ENCODE measurements at places on chromosomes 5 and 9.

- DNase-seq = no peak
These were observed 113.6 kb upstream of the ADRA1B start for GRCh38 chr5:159802661-159803060.

GRCh38 chr9:115599898-115600297, 481.9 kb upstream of the TNC start:
- DNase-seq = no peak

GRCh38 chr5:126855266-126855665, 78.3 kb downstream of the LMNB1 start:
- DNase-seq = no peak

GRCh38 chr9:124499216-124499615, 8.0 kb downstream of the NR5A1 start:
- DNase-seq = no peak

DNA sequence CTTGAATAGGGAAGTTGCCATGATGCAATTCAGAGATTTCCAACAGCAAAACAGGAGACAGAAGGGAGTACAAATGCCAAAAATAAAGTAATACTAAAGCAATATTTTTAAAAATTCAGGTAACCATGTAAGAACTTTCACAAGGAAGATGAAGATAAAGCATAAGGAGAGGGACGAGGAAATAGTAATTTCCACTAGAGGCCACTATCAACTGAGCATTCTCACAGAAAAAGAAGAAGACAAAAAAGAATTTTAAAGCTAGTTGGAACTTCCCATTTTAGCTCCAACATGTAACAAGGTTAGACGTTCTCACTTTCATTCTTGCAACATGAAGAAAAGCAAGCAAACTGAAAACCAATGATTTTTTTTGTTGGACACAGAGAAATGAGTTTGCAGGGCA, 779.9 kb upstream of the CDH6 start:
- no peak for DNase-seq

GRCh38 chr9:111805830-111806241, 11.1 kb upstream of the SHOC1 start:
- no peak for DNase-seq

GRCh38 chr9:14215614-14216013, 98.3 kb downstream of the NFIB start:
- no peak for DNase-seq

Data from CD4-positive, alpha-beta T cell treated with Interleukin-4 for 4 hours (primary cell).